ENCODE measurements at places on chromosomes 7 and 10.

GRCh38 chr7:10657201-10657600 is 316.5 kb upstream of the PHF14 start:
- no peak for DNase-seq

GRCh38 chr10:1214882-1215540 is 158.8 kb downstream of the WDR37 start:
- no peak for DNase-seq

- DNase-seq = no peak
These were observed 16.7 kb downstream of the UBTD1 start for GRCh38 chr10:97515271-97515978.

DNA sequence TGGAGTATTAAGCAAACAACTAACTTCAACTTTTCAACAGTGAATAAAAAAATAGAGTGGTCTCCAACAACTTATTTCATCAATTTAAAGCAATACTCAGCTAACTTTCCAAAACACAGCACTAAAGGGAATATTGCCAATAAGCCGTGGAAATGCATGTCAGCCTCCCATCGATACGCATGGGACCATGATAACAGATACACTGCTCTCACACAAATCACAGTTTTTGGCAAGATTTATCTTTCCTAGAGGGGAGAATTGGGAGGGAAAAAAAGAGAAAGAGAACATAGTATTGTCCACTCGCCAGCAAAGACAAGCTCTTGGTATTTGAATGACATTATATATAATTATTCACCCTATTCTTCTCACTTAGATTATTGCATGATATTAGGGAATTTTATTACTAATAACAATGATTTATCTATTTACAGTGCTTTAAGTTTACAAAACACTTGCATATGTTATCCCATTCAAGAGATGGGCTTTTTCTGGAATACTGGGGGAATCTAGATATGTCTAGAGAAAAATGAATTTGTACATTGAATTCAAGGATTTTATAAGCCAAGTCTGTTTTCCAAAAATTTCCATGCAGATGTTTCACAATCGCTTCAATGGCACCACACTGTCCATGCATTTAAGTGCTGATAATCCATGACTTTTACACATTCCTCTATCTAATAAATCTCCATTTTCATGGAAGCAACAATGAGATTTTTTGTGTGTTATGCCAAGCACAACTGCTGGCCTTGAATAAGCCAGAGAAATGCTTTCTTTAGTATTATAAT is 194.0 kb upstream of the MGMT start:
- DNase-seq = no peak

DNA sequence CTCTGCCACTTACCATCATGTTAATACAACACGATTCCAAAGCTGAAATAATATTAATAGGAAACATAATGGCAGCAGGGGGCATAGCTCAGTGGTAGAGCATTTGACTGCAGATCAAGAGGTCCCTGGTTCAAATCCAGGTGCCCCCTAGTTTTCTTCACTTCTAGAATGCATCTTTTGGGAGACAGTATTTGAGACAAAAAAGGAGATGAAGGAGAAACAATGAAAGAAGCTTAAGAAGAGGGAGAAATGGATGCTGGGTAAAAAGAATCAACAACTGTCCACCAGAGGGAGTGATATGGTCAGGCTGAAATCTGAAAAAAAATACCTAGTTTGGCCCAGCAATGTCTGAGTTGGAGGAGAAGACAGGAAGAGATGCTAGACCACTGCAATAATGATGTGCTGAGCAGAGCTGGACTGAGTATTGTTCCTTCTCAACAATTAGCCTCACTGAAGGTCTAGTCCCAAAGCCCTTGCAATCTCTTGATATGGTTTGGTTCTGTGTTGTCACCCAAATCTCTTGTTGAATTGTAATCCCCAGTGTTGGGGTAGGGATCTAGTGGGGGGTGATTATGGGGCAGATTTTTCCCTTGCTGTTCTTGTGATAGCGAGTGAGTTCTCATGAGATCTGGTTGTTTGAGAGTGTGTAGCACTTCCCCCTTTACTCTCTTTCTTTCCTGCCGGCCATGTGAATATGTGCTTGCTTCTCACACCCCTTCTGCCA is 48.3 kb downstream of the ZNF783 start:
- no peak for DNase-seq

DNA sequence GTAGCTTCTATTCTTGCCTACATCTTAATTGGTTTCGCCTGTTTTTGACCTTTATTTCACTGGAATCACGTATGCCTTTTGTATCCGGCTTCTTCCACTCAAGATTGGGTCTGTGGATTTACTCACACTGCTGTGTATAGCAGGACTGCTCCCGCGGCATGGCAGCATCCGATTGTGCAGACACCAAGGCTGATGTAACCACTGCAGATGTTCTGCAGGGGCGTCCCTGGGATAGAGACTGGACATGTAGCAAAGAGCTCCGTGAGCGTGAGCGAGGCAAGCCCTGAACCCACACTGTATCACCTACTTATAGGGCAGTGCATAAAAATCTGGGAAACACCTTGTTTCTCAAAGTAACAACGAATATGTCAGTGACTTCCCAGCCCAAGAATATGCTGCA is 11.4 kb upstream of the IDI2 start:
- DNase-seq = no peak

GRCh38 chr10:50324046-50324445 is 72.7 kb upstream of the ASAH2 start:
- no peak for DNase-seq

- no peak for DNase-seq
These were observed 1.7 kb downstream of the PLEKHS1 start for GRCh38 chr10:113753020-113753692.

- DNase-seq = no peak
These were observed 220.2 kb downstream of the DGKI start for GRCh38 chr7:137626469-137627067.

DNA sequence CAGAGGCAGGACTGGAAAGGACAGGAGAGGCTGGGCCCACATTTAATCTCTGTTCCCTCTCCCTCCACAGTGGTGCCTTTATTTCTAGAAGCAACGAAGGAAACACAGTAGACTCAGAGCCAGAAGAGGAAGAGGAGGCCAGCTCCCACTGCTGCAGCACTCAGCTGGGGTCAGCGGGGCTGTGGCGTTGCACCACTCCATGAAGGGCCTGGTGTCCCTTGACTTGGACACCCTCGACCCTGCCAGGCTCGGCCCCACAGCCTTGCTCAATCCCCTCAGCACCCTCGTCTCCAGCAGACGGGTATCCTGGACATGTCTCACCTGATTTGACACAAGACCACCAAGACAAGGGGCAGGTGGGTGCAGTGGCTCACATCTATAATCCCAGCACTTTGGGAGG is 38.8 kb downstream of the PRKAG2 start:
- DNase-seq = no peak

DNA sequence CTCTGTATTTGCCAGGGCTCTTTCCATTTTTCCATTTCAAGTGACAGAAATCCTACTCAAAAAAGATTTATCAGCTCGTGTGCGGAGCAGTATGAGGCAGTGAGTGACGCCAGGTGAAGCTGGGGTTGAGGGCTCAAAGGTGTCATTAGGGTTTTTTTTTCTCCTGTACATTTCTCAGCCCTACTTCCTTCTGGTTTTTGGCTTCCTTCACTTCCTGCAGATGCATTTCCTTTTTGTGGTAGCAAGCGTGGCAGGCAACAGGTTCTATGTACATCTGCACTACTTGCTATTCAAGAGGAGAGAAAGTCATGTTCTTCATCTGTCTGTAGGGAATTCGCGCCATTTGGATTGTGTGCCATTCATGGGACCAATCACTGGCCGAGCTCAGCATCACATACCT is 52.8 kb upstream of the AOAH start:
- DNase-seq = peak; percentile 3

GRCh38 chr10:31296754-31297153 is 22.3 kb upstream of the ZEB1 start:
- DNase-seq = no peak

GRCh38 chr10:78041170-78042057 is 7.8 kb downstream of the RPS24 start:
- no peak for DNase-seq

DNA sequence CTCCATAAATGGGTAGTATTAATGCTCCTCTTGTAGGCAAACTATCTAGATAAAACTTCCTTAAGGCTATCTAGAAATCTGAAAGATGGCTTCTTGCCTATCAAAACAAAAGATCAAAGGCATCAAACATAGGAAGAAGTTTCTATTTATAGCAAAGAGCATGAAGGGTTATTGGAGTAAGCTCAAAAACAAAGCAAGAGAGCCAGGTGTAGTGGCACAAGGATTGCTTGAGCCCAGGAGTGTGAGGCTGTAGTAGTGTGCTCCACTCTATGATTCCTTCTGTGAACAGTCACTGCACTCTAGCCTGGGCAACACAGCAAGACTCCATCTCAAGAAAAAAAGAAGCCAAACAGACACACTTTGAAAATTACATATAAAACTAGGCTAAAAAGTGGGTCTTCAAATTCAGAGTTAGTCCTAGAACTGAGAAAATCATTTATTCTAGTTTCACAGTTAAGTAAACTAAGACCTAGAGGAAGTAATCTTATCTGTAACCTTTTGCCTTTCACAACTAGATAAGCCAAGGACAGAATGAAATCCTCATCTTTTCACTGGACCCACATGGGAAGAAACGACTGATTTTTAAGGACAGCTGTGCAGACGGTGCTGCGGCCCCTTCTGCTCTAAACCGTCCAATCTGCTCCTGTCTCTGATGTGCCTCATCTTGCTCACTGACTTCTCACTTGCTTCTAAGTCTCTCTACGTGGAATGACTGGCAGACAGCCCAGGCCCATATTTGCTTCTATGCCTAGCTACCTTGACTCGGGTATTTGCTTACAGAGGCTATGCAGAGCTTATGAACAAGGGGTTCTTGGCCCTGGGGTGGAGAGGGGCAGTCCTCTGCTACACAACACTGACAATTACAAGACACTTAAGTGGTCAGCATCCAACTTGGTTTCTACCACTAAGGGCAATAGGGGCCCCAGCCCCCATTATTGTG is 50.0 kb downstream of the ESYT2 start:
- DNase-seq = no peak

DNA sequence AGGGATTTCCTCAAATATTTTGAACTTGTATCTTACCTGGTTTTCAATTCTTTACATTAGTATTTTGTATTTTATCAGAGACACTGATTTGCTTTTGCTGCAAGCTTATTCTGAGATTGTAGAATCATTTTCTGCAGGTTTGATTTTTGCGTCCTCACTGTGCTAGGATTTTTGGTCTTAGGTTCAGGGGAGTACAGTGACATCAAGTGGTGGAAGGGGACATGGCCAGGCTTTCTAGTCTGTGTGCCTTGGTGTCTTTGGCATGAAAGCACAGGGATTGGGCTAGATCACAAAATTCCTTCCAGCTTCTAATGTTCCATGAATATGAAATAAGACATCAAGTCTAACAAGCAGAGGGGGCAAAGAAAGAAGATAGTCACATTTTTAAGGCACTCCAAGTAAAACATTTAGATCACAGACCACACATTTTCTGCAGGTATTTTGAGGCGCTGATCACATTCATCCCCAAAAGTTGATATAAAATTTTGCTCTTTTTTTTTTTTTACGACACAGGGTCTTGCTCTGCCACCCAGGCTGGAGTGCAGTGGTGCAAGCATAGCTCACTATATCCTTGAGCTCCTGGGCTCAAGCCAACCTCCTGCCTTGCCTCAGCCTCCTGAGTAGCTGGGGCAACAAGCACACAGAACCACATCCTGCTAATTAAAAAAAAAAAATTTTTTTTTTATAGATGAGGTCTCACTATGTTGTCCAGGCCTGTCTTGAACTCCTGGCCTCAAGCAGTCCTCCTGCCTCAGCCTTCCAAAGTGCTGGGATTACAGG is 124.4 kb downstream of the PON1 start:
- DNase-seq = no peak

GRCh38 chr7:50261593-50261992 is 42.9 kb upstream of the IKZF1 start:
- no peak for DNase-seq

DNA sequence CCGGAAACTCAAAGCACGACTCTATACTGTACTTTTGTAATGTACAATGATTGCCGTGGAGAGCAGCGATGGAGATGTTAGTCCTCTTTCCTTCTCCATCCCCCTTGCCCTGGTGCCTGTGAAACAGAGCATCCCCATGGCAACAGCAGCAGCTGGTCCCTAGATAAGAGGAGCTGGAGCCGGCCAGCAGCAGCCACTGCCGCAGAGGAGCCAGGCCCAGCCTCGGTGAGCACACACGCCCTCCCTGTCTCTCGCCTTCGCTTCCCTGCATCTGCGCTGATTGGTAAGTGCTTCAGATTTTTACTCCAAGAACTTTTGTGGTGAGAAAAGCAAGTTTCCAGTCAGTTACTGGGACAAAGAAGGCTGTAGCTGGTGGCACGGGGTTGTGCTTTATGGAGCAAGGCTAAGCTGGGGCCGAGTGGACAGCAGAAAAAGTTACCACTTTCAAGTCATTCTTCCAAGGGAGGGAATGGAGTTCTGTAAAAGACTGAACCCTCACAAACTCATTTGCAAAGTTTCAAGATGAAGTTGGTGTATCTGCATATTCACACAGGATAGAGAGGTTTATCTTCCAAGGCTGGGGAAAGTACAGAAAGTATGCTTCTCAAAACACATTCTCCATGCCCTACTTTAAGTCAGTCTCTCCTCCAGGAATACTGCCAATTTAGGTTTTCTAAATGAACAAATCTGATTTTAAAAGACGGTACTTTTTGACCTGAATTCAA is at the start of gene PPP1R17:
Gene PPP1R17 (plus strand): TSS at position 192 of the 725 bp plus-strand sequence. CDS start 5,227 bp downstream, outside the sequence.
- DNase-seq = no peak
